ENCODE measurements at places on chromosomes 4 and X.

DNA sequence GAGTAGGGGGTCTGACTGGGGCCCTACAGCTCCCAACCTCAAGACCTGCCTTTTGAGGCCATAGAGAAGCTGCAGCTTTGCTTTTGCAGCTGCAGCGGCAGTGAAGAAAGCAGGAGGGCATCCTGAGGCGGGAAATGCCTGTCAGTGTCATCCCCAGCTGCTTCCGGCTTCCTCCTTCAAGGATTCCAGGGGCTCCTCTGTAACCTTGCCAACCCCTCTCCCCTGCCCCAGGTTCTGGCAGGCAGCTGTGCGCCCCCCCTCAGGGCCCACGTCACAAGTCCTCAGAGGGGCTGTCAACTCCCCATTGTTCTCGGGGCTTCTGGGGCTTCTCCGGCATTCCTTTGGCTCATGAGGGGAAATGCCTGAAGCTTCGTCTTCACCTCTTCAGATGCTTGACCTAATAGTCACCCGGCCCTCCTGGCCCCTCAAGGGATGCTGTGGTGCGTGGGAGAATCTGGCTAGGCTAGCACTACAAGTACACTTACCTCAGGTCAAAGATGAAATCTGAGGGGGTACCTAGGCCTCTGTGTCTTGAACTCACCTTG, 31.9 kb downstream of the APLN start:
- no peak for DNase-seq

DNA sequence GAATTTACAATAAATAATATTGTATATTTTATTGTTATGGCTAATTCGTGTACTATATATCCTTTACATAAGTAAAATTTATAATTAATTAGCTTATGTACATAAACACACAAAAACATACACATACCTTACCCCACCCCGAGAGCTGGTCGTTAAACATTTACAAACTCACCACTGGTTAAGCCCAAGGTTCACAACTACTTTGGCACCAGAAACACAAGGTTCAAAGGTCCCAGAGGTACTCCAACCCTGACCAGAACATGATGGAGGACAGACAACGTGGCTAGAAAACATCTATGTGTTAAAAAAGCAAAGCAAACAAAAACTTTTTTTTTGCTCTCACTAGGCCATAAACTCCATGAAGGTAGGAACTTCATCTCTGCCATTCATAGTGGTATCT, 37.7 kb downstream of the SLC25A5 start:
- DNase-seq: no peak

GRCh38 chr4:8029689-8030088, 90.0 kb upstream of the AFAP1 start:
- DNase-seq: no peak

DNA sequence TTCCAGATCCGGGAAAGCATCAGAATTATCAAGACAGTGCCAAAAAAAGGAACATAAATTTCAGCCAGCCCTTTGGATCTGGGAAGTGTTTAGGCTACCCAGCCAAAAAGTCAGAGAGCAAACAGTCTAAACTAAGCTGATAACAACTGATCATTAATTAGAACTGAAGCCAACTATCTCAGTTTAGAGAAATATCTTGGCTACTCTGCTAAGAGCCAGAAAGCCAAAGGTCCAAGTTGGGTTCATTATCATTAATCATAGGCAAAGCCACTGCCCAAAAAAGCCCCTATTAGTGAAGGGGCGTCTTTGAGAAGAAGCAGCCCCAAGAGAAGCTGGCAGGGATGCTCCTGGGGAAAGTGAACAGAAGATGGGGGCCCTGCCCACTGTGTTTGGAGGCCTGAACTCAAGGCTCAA, 37.0 kb upstream of the SHISA3 start:
- DNase-seq: no peak

- DNase-seq: no peak
Observed at GRCh38 chr4:156774422-156774821, 197.2 kb downstream of the PDGFC start.

GRCh38 chrX:109966246-109966645, 36.7 kb upstream of the TMEM164 start:
- DNase-seq: no peak

- no peak for DNase-seq
Observed at GRCh38 chr4:189147005-189147929, 793.4 kb upstream of the FRG1 start.

Measured in stimulated activated CD8-positive, alpha-beta memory T cell treated with anti-CD3 and anti-CD28 coated beads, Interleukin-4, amount 100 ng/mL, for 4 hours (primary cell).